ENCODE measurements at places on chromosomes 11 and 22.

DNA sequence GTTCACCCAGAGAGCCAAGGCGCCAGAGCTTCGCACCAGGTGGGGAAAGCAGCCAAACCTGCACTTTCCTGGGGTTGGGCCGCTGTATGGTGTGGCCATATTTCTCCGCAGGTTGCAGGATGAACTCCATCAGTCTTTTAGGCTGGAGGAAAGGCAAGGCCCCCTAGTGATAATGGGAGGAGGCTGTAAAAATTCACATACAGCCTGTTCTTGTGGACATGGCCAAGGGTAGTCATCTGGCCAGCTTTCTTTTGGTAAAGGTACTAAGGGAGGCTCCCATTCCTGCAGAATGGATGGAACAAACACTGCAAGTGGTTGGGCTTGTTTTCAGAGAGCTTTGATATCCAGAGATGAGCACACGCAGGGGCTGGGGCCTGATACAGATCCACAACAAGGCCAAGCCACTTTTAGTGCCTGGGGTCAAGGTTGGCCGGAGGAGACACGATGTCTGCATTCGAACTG, 29.6 kb downstream of the C22orf31 start:
- no peak for DNase-seq

DNA sequence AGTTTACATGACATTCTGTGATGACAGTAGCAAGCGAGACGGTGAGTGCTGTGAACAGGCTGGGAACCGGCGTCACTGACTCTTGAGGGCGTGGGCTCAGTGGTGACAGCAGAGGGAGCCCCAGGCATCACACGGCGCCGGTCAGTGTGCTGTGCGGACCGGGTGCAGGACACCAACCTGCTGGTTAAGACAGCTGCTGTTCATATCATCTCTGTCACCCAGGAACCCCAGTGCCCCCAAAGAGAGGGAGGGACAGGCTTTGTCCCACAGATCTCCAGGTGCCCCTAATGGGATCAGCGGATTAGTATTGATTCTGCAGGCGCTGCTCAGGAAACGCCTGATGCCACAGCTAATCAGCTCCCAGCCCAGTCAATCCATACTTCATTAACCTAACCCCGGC, 18.4 kb downstream of the B3GAT1 start:
- no peak for DNase-seq

DNA sequence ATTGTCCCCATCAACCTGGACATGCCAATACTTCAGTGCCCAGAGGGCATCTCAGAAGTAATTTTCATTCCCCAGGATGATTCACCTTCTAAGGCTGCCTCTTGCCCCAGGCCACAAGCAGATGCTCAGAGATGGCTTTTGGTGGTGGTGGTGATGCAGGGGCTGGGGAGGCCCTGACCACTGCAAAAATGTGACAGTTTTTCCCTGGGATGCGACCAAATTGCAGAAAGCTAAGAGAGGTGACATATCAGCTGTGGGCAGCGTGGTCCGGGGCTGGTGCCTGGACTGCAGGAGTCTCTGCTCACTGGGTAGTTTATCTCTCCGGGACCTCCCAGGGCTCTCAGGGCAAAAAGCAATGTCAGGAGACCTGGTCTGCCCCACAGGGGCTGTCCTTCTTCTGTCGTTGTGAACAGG, 39.7 kb upstream of the ACCSL start:
- no peak for DNase-seq

DNA sequence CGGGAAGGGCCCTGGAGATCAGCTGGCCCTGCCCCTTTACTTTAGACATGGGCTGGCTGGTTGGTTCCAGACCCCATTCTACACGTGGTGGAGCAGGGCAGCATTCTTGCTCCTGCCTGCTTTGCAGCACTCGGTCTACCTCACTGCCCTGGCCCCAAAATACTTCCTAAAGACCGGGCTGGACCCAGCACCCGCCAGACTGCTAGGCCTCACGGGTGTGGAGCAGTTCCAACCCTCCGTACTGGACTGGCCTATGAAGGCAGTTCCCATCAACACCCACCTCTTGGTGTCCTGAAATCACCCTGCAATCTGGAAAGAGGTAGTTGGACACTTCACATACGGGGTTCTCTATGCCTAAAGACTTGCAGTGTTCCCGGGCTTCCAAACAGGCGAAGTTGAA, 6.4 kb downstream of the MCAT start:
- DNase-seq, result no peak

- DNase-seq, result no peak
Measured at GRCh38 chr22:42720263-42721044, at the start of gene A4GALT. TSS of gene A4GALT (minus strand) at chr22:42720870. CDS start at chr22:42693951, 26,919 bp downstream.

GRCh38 chr11:12114193-12115033, 4.0 kb downstream of the MICAL2 start:
- no peak for DNase-seq

DNA sequence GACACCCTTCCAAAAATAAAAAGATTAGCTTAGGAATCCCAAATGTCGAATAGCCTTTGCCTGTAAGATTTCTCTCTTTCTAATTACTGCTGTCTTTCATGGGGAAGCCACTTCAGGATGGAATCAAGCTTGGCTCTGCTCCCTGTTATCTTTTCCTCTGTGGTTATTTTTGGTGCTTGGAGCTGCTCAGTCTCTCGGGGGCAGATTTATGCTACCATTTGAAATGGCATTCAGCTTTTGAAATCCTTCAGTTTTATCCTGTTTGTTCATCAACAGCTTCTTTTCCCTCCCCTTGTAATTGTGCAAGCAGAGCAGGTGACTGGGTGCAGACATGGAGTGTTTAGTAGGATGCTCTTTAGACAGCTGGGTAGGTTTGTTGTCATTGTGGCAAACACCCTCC, 111.0 kb downstream of the DBX1 start:
- DNase-seq, result no peak

DNA sequence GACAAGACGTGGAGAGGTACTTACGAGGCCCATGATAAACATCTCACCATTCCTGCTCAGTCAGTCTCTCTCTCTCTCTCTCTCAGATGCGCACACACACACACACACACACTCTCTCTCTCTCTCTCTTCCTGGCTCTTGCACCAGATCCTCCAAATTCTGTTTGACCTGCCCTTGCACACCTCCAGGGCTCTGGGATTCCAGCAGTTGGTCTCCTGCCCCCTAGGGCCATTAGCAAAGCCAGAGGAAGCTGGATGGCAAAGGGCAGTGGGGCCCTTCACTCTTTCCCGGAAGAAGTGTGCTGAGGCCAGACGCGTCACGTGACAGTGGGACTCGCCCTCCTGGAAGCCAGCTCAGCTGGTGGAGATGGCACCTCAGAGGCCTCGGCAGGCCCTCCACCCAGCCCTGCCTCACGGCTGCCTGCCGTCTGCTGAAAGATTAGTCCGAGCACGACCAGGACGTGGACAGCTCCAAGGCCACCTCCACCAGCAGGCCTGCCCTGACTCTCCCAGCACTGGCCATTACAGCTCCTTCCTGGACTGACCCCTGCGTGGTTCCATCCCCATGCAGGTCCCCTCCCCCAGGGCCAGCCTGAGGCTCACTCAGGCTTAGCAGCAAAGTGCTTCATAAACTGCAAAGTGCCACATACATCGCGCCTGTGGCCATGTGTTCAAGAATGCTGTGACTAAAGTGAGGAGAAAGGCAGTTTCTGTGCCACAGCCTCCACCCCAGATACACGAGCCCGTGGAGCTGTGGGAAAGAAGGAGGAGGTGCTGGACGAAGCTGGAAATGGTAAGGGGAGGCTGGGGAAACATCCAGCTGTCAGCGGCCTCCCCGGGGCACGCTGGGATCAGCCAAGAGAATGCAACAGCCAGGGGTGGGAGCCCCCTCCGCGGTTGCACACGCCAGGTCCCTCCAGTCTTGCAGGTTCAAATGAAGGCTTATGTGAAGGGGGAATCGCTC, 3.7 kb downstream of the PDGFB start:
- no peak for DNase-seq

DNA sequence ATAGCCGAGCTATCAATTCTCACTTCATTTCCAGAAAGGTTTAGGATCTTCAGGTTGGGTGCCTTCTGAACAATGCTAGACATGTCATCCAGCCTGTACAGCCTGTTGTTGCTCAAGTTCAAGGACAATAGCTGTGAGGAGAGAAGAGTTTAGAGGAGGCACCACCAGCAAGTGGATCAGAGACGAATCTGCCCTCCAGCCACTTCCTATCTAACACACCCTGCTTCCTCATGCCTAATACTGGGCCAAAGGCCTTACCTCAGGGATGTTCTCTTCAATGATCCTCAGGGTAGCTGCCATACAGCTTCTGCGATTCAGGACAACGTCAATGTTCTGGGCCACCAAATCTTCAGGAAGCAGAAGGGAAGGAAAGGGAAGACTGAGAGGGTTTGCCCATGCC, 4.2 kb downstream of the NXF1 start:
- DNase-seq, result no peak

- no peak for DNase-seq
Measured at GRCh38 chr11:11717064-11717725, 95.4 kb upstream of the GALNT18 start.

DNA sequence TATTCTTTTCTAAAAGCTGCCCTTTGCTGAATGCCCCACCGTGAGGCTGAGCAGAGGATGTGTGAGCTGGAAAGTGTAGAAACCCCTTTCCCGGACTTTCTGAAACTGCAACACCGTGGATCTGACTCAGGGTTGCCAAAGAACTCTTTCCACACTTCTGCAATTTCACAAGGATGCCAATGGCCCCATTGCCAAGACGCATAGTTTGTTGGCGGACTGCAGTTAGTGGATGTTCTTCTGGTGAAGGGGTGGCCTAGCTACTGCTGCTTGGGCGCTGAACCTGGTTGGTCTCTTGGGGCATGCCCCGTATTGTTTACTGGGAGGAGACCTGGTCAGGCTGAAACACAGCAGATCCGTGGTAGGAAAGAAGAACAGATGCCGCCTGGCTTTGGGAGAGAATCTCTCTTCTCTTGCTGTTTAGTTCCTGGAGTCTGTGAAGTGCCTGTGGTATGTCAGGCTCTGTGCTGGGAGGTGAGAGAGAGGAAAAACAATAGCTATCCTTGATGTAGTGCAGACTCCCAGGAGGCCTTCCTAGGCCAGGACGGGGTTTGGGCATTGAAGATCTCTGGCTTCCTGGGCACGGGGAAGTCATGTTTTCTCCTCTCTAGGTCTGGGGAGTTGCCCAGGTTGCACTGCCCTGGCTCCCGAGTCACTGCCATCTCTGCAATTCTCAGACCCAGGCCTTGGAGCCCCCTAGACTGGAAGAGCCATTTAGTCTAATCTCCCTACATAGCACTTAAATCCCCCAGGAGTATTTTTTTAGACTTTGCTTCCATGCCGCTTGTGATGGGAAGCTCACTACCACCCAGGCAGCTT, 26.9 kb downstream of the CD82 start:
- no peak for DNase-seq

GRCh38 chr11:41039592-41039991, 419.9 kb downstream of the LRRC4C start:
- DNase-seq, result no peak

- peak; percentile 87 for DNase-seq
Measured at GRCh38 chr22:38246692-38247091, 26.1 kb downstream of the TMEM184B start.

DNA sequence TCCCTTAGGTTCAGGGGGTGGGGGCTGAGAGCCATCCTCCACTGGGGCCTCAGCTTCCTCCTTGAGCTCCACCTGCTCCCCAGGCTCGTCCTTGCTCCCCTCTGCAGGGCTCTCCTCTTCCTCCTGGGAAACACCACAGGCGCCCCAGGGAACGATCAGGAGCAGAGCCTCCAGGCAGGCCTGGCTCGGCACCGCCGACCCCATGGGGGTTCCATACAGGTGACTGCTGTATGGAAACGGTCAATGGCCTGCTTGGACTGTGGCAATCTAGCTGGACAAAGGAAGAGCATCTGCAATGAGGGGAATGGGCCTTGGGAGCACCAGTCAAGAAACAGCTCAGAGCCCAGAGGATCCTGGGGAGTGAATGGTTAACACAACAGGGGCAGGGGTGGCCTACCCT, 7.9 kb downstream of the HYOU1 start:
- DNase-seq, result no peak

GRCh38 chr11:117589063-117589462, 208.0 kb downstream of the DSCAML1 start:
- no peak for DNase-seq

GRCh38 chr11:131917634-131918384, 547.4 kb downstream of the NTM start:
- no peak for DNase-seq

GRCh38 chr22:48868554-48868953, 959.1 kb downstream of the BRD1 start:
- no peak for DNase-seq

DNA sequence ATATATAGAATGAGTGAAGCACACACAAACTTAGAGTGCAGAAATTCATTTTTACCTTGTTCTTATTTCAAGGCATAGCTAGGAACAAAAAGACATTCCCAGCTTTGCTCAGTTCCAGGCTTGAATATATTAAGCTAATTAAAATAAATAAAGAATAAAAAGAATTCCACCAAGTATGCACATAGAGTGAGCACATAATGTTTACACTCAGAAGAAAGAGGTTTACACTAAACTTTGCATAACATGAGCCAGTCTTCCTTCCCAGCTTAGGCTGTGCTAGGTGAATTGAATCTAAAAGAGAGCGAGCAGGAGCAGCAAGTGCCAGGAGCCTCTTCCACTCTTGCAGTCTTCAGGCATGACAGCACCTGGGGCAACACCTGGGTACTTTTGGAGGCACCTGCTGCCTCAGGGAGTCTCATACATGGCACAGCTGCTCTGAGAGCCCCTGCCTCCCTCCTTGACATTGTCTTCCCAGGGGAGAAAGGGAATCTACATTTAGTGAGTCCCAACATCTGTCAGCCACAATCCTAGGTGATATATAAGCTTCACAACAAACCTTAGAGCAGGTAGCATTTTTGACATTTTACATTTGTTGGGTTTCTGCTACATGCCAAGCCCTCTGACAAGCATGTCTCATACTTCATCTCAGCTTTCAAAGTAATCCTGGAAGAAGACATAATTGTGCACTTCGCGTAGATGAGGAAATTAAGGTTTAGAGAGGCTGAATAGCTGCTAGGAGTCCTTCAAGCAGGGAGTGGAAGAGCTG, 732.7 kb upstream of the TENM4 start:
- no peak for DNase-seq

- no peak for DNase-seq
Measured at GRCh38 chr11:33747979-33748378, 11.8 kb upstream of the CD59 start.

- no peak for DNase-seq
Measured at GRCh38 chr11:14905104-14906033, 13.3 kb upstream of the CYP2R1 start.

DNA sequence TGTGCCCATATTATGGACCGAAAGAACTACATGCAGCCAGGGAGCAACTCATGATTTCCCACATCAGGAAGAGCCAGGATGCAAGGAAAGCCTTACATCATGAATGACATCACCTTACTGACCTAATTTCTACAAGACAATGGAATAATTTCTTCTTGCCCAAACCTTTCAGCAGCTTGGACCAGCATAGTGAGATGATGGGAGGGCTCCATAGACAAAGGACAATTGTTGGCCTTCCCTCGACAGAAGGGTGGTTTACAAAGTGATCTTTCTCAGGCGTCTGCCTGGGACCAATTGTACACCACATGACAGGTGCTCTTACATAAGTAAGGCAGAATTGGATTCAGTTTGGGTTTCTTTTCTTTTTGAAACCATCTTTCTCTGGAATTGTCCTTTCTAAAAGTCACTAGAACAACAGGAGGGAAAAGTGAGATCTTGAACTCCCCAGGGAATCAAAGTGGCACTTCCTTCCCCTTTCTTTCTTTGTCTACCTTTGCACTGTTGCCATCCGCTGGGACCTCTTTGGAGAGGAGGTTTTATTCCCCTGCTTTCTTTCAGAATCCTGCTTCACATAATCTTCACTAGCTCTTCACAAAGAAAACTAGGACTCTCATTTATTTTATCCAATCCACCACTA, 51.7 kb upstream of the PAK1 start:
- peak; percentile 76 for DNase-seq

All from putamen (tissue), 1 donor.